ENCODE measurements at places on chromosomes 5 and 9.

GRCh38 chr5:167155387-167156005 is 1135.9 kb upstream of the WWC1 start:
- no peak for DNase-seq

GRCh38 chr5:93577854-93578812 is 2.9 kb downstream of the NR2F1-AS1 start:
- DNase-seq: no peak

GRCh38 chr9:91492237-91492636 is 68.6 kb upstream of the NFIL3 start:
- DNase-seq: no peak

DNA sequence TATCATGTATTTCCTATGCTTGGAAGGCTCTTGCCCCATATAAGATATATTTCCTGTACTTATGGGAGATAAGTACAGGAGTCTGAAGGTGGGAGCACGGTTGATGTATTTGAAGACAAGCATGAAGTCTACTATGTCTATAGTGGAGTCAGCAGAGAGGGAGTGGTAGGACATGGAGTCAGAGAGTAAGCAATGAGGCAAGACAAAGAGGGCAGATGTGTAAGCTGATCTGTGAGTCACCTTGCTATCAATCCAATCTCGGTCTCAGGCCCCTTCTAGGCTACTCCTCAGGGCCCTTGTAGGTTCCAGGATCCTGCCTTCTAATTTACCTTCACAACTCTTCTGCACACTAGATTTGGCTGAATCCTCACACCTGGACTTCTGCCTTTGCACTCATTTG is 105.5 kb downstream of the MACIR start:
- no peak for DNase-seq

DNA sequence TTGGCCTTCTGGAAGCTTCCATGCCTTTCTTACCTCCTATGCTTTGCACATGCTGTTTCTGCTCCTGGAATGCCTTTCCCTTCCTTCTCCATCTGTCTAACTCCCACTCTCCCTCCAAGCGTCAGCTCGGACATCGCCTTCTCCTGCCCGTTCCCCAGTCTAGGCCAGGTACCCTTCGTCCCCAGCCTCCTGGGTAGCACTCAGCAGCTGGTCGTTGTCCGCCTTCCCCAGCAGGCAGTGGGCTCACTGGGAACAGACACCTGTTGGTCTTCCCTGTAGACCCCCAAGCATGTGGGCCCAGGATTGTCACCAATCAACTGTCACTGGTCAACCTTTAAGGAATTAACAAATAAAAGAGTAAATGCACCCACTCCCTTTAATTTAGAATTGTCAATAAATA is 202.2 kb downstream of the RGS3 start:
- DNase-seq: no peak
